Ascending aorta (tissue), 2 donors: ENCODE measurements at places on chromosomes 5 and 9. TPM values are rescaled to one million over a fixed set of nuclear protein-coding genes. Genes with fewer than 3 reads are reported as not detected.
A peak's percentile ranks its signal among the peaks of the same experiment; 100 is the strongest.

The UAP1L1 gene
- total RNA-seq, result 17.1 TPM

DNA sequence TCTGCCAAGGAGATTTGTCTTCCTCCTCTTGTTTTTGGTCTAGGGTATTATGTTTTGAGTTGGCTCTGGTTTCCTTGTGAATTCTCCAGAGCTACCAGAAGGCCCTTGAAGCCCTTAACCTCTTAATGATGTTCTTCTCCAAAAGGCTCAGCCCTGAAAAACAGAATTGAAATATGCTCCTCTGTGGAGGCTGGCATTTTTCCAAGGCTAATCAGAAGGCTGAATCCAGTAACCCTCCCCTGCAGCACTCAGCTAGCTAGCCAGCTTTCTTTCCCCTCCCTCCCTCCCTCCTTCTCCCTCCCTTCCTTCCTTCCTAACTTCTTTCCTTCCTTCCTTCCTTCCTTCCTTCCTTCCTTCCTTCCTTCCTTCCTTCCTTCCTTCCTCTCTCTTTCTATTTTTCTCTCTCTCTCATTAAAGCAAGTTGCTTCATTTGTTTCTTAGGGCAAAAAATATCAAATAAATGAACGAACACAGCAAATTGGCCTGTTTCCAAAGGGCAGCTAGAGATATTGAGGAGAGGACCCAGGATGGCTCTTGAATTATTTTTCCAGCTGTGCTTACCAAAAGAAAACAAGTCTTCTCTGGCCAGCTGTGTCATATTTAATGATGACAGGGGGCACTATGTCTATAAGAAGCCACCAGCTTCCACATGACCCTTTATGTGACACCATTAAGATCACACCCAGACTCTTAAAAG is 38.7 kb downstream of the JAKMIP2 start:
- no peaks in the 10 kb centered on the region for H3K27me3 ChIP-seq
- no peaks in the 10 kb centered on the region for H3K4me1 ChIP-seq
- DNase-seq, result no peak
- no peak overlapping the region for H3K4me3 ChIP-seq
- H3K36me3 ChIP-seq, result no peaks in the 10 kb centered on the region

DNA sequence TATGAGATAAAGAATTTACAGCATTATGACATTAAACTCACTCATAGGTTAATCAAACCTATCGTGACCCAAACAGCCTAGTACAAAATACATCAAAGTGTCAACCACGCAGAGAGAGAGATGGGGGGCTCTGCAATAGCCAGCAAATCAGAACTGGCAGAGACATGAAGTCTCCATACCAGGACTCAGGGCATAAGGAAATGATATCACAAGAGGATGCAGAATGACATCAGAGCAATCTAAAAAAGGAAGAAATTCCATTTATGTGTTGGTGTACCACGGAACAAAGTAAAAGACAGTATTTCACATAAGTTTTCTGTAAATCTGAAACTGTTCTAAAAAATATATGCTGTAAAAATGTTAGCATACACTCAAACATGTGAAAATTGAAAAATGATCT is 24.6 kb downstream of the BICD2 start:
- no peak overlapping the region for H3K4me3 ChIP-seq
- H3K4me1 ChIP-seq, result peaks cover 11% of the 10 kb centered on the region
- no peak for DNase-seq
- H3K27me3 ChIP-seq, result no peaks in the 10 kb centered on the region
- no peaks in the 10 kb centered on the region for H3K36me3 ChIP-seq
- peak overlapping the region; percentile 66 for H3K27ac ChIP-seq

DNA sequence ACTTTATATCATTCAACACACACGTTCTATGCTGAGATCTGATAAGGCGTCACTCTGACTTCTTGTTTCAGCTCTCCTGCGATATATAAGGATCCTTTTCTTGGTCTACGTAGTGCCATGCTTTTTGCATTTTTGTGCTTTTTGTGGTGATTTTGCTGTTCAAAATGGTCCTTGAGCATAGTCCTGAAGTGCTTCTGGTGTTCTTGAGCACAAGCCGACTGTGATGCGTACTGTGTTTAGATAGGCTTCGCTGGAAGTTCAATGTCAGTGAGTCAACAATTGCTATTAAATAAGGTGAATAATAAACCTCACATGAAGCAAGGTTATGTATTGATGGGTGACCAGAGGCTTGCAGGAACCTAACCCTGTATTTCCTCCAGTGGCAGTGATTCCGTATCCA is 46.8 kb downstream of the ACO1 start:
- peaks cover 9% of the 10 kb centered on the region for H3K4me1 ChIP-seq
- no peak overlapping the region for H3K4me3 ChIP-seq

DNA sequence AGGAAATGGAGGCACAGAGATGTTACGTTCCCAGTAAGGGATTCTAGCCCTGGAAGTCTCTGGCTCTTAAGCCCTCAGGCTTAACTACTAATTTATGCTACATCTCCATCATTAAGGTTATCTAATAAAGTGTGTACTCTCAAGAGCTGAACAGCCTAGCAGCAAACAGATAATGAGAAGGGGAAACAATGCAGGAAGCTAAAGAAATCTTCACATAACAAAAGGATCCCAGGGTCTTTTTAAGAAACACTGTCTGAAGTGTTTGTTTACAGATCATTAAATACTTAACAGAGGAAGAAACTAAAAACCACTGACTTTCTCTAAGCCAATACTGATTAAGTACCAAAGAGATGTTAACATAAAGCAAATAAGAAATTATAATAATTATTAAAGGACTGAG is 129.0 kb downstream of the PAPPA start:
- no peaks in the 10 kb centered on the region for H3K27me3 ChIP-seq
- peaks cover 3% of the 10 kb centered on the region for H3K4me1 ChIP-seq
- H3K27ac ChIP-seq, result no peak overlapping the region

DNA sequence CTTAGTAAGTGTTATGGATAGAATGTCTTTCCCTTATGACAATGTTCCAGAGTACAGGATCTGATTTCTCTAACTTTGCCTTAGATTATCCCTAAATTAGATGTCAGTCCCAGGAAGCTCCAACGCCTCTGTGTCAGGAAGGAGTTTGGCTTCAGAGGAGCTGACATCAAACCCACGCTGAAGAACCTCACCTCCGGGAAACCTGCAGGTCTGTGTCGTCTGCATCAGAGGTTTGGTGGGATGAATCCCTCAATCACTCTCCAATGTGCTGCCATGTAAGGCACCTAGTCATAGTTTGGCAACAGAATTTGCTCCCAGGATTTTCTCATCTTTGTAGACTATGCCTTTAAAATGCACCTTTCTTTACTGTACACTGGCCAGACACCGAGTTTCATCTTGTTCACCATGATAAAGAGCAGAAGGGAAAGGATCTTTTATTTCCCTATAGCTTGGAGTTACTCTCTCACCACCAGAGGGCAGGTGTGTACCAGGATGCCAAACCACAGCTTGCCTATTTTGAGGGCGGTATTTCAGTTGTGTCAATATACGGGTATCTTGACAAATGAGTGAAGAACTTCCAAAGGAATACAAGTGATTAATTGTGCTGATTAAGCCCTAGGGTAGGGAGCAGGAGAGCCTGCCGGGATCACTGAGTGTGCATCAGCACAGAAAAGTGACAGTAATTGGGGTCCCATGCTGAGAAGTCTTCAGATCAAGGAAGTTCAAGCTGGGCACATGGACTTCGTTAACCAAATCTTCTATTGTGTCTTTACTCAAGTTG is 23.4 kb downstream of the MINAR2 start:
- no peak overlapping the region for H3K4me3 ChIP-seq
- H3K4me1 ChIP-seq, result no peaks in the 10 kb centered on the region
- H3K27me3 ChIP-seq, result no peaks in the 10 kb centered on the region
- no peak for DNase-seq

DNA sequence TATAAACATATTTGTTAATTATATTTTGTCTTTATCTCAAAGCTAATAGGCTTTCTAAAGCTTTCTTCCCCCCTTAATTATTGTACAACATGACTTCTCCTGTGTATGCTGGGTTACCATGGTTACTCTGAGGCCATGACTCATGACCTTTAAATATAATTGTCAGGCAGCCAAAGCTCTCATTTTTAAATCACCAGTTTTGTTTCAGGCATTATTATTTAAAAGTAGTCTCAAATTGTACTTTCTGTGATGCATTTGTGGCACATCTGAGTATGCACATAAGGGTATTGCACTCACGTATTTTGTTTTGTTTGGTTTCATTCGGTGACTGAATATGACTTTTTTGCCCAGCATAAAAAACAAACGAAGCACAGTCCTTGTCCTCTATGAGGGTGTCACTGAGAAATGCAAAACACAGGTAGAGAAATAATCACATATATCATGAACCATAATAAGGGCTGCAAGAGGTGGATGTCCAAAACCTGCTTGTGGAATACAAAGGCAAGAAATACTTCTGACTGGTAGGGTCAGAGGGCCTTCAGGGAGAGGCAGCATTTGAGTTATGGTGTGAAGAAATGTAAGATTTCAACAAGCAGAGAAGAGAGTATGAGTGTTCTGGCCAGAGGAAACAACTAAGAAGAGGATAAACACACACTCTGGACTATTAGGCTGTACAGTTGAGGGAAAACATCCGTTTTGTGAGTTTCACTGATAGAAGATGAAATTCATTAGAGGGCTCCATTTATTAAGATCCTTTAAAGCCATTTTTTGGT is 2.1 kb downstream of the CCDC192 start:
- no peak for DNase-seq
- peaks cover 7% of the 10 kb centered on the region for H3K4me1 ChIP-seq
- H3K27me3 ChIP-seq, result no peaks in the 10 kb centered on the region
- peak overlapping the region; percentile 25 for H3K4me3 ChIP-seq
- no peaks in the 10 kb centered on the region for H3K36me3 ChIP-seq

DNA sequence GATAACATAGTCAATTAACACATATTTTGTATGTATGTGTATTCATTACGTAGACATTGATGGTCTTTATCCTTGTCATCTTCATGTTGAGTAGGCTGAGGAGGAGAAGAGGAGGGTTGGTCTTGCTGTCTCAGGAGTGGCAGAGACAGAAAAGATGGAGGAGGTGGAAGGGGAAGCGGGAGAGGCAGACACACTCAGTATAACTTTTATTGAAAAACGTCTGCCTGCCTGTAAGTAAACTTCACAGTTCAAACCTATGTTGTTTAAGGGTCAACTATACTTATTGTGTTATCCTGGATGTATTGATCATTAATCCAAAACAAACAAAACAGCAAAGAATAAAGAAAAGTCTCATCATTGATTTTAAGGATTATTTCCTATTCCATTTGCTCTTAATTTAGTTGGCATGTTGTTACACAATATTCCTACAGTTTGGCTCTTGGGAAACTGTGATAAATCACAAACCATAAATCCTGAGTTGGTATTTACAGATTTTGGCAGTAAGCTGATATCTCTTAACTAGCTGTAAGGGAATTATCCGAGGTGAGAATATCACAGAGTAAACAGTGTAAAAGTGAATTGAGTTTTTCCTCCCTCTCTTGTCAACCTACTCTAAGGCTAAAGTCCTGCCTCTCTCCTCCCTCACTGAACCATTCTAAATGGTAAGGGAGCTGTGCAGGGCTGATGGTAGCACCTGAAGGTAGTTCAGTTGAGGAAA is 487.2 kb downstream of the SPATA31D1 start:
- no peaks in the 10 kb centered on the region for H3K36me3 ChIP-seq
- H3K4me1 ChIP-seq, result no peaks in the 10 kb centered on the region
- H3K4me3 ChIP-seq, result no peak overlapping the region
- no peak for DNase-seq
- H3K27me3 ChIP-seq, result no peaks in the 10 kb centered on the region

DNA sequence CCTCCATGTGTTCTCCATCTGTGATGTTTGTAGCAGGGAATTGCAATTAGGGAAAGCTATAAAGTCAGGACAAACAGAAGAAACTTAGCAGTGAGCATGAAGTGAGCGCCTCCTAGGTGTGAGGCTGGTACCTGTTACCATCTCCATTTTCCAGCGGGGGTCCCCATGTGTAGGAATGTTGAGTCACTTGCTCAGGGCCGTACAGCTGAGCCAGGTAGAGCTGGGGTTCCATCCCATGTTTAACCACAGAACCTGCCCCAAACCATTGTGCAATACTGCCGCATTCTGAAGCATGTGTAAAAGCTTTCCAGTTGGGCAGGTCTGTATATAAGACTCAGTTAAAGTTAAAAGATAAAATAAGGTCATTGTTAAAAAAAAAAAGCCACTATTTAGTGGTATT is 62.7 kb downstream of the NDFIP1 start:
- no peaks in the 10 kb centered on the region for H3K4me1 ChIP-seq
- H3K36me3 ChIP-seq, result no peaks in the 10 kb centered on the region
- H3K4me3 ChIP-seq, result no peak overlapping the region

GRCh38 chr9:137678202-137678601 is 59.4 kb downstream of the EHMT1 start:
- peaks cover 9% of the 10 kb centered on the region for H3K4me1 ChIP-seq
- H3K27me3 ChIP-seq, result no peaks in the 10 kb centered on the region
- DNase-seq, result no peak
- no peak overlapping the region for H3K4me3 ChIP-seq
- H3K36me3 ChIP-seq, result no peaks in the 10 kb centered on the region

DNA sequence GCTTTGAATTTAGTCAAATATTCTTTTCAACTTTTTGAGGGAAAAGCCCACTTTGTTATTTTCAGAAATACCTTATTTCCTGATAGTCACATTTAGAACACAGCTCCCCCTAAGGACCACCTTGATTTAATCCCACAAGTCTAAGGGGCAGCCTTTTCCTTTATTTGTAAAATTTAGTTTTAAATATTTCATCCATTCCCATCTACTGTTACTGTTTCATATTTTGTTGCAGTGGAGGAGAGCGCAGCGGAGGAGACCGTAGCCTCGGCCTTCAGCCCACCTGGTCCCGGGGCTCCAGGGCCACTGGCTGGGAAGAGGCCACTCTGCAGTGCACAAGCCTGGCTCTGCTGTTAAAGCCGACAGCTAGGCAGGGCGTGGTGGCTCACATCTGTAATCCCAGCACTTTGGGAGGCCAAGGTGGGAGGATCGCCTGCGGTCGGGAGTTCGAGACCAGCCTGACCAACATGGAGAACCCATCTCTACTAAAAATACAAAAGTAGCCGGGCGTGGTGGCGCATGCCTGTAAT is 19.6 kb downstream of the LPCAT1 start:
- H3K36me3 ChIP-seq, result peaks cover 4% of the 10 kb centered on the region
- no peak overlapping the region for H3K4me3 ChIP-seq
- H3K4me1 ChIP-seq, result no peaks in the 10 kb centered on the region
- peak overlapping the region; percentile 54 for H3K27ac ChIP-seq
- H3K27me3 ChIP-seq, result no peaks in the 10 kb centered on the region

The C9orf50 gene
- not detected for total RNA-seq

DNA sequence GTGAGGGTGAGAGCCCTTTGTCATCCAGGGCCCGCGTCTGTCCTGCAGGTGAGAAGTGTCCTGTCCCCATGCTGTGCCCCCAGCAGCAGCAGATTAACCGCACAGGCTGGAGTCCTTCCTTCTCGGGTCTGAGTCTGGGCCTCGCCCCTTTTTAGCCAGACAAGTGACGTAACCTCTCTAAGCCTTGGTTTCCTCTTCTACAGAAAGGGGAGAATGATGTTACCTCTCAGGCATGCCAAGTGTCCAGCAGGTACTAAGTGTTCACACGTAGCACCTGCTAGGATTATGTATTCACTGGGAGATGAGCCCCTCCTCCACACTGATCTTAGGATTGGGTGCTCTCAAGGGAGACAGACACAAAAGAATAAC is 6.9 kb downstream of the NEURL1B start:
- no peak overlapping the region for H3K4me3 ChIP-seq
- no peak overlapping the region for H3K27ac ChIP-seq
- H3K27me3 ChIP-seq, result no peaks in the 10 kb centered on the region
- no peak for DNase-seq
- no peaks in the 10 kb centered on the region for H3K36me3 ChIP-seq
